ENCODE measurements at places on chromosomes 1 and 21.

GRCh38 chr1:85148524-85149250, 52.1 kb downstream of the SYDE2 start:
- no peak for DNase-seq

DNA sequence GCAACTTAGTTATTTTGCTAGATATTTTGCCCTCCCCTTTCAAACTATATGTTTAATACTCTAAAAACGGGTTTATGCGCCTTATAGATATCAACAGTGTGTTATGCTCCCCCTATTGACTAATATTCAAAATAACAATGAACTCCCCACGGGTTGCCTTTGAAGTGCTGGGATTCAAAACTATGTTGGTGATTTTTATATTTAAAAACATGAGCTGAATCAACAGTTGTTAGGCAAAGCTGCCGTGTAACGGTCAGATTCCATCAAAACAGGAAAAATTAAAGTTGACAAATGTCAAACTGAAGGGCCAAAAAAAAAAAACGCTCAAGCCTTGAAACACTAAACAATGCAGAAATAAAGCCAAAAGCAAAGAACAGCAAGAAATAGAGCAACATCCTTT, 2.5 kb downstream of the TGFBR3 start:
- peak; percentile 62 for DNase-seq

DNA sequence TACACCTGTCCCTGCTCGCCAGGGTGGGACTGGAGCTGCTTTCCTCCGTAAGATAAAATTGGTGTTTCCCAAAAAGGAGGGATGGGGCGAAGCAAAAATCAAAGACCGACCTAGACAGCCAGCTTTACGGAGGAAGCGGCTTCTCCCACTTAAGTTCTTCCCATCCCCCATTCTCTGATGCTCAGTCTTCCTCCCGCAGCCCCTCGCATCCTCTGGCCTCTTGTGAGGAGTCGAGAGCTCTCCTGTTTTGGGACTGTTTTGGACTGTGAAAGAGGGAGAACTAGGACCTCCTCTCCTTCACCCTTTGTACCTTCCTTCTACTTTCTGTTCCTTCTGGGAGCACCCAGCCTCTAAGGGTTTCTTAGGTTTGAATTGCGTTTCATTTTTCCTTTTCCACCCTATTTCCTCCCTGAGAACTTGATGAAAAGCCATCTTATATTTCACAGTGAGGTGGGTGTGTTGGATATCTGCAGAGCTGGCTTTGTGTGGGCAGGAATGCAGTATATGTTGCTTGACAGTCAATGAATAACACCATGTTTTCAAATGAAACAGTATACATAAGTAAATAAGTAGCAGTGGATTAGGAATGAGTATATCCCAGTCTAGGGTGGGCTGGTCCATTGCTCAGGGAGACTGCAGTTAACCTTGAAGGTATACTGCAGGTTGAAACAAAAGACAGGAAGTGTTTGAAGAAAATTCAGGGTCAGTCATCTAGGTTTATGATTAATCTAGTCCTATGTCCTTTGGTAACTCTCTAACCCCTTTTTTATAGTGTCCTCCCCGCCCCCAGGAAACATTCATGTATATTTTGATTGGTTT, 848 bp downstream of the CTTNBP2NL start:
- DNase-seq, result no peak

GRCh38 chr1:4045397-4046010, 145.4 kb upstream of the C1orf174 start:
- DNase-seq, result no peak

DNA sequence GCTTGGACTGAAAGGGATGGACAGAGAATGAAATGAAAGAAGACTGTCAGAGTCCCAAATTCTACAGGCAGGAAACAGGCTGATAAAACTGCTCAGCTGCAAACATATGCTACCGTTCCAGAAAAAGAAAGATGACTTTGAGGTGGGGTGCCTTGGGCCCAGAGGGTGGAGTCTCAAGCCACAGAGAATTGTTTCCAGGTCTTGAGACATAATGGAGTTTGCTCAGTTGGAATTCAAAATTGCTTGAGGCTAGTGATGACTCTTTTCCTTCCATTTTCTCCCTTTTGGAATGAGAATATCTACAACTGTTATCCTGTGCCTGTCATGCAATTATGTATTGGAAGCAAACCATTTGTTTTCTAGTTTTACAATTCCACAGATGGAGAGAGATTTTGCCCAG, 23.6 kb upstream of the PSEN2 start:
- DNase-seq, result no peak

DNA sequence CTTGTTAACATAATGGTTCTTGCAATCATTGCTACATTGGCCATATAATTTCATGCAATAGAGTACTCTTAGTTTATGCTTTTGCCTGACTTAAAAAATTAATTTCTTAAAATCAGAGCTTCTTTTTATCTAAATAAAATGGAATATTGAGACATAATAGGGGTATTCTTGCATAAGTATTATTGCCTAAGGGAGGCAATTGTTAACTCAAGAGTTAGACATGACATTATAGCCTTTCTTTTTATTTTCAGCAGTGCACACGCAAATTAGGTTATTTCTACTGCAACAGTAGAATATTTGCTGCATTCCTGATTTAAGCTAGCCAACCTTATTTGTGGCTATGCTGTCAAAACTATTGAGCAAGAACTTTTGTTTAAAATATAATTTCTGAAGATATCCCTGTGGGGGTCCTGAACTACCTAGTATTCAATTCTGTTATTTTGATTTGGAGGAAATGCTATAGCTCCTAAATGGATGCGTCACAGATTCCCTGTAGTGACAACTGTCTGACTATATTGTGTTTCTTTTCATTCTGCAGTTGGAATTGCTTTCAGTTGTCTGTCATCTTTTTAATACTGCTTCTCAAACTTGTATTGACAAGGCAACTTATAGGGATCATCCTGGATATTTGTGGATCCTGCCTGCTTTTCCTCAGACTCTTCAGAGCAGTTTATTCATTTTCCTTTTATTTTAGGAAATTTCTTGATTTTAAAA, 211.0 kb downstream of the PATJ start:
- no peak for DNase-seq

DNA sequence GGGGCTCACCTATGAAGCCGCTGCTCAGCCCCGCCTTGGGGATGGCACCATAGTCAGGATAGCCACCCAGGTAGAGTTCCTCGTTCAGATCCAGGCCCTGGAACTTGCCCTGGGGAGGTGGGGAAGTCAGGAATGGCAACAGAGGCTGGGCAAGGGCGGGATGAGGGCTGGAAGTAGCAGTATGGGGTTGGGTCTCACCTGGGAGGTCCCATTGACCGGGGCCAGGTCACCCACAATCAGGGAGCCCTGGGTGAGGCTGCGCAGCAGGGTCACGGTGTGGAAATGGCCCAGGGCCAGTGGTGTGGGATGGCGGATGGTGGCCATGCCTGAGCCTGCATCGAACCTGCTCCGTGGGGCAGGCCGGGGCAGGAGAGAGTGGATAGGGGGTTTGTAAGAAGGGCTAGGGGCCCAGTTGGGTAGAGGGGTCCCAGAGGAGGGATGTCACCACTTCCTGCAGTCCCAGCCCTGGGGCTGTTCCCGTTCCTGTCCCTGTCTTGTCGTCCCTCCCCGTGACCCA, 19.4 kb downstream of the LDLRAD2 start:
- no peak for DNase-seq

DNA sequence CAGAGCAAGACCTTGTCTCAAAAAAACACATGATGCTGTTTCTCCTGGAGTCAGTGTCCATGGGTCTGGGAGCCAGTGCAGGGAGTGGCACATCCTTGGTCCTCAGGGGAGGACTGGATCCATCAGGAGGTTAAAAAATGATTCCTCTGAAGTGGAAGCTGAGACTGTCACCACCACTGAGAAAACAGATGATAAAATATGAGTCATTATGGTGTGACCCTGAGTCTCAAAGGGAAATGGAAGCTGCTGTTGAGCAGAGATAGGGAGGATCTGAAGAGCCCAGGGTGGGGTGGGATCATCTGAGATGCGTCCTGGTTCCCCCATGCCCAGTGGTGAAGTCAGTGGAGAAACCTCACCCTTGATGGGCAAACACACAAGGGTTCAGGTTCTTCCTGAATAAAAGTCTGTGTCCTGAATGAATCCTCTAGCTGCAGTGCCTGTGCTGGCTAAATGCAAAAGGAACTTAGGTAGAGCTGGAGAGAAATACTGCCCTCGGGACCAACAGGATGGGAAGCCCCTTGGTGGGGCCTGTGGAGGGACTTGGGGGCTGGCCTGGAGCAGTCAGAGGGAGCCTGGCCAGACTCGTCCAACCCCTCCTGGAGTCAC, 61.6 kb upstream of the TENT5B start:
- DNase-seq, result no peak

DNA sequence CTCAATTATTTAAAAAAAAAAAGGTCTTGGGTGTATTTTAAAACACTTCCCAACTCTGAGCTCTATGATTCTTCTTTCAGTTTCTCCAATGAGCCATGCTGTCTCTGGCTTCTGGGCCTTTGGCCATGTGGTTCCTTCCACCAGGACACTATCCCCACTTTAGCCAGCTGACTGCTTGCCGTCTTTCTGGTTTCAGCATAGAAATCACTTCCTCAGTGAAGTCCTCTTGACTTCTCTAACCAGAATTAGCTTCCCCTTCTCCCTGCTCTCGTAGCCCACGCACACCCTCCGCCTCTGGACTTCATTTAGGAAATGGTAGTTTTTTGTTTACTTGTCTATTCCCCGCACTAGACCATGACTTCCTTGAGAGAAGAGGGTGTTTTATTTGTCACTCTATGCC, 1.1 kb upstream of the DIO1 start:
- DNase-seq, result no peak

DNA sequence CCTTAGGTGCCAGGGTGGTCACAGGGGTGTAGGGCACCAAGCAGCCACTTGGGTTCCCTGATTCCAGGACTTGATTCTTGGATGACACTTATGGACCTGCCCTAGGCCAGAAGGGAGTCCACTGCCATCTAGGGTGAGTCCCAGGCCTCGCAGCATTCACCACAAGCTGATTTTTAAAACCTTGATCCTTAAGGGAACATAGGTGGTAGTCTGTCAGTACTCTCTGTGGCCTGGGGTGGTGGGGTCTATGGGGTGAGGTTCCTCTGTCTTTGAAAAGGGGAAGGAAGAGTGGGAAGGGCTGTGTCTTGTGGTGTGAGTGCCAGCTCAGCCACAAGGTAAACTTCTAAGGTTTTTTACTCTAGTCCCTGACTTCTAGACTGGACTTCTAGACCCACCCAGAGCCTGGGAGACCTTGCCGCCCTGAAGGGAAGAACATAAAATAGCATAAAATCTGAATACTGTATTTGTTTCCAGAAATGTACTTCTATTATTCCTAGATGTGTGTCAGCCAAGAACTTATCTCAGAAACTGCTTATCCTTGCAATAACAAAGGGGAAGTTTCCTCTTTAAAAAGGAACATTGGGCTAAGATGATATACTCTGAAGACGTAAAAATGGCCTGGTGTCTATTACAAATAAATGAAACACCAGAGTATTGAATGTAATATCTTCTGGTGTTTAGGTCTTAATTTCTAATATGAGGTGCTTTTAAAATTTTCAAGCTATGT, 757.3 kb downstream of the LTN1 start:
- no peak for DNase-seq

- DNase-seq, result no peak
These were observed 34.3 kb downstream of the AMY1C start for GRCh38 chr1:103783944-103784377.

GRCh38 chr1:116493484-116494352, 77.1 kb downstream of the CD58 start:
- no peak for DNase-seq

DNA sequence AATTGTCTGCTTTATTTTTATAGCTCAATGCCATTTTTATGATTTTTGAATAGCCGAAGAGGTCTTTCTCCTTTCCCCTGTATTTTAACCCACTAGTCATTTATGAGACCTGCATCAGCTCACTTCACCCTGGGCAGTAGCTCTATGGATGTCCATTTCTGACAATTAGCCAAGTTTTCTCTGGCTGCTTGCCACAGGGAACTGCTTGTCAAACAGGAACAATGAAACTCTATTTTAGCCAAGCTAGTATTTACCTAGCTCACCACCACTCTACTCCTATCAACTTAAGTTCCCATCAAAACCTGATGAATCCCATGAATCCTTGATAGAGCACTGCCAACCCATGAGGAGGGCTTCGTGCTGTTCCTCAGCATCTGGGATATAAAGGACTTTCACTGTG, 406.7 kb downstream of the RWDD3 start:
- DNase-seq, result no peak

DNA sequence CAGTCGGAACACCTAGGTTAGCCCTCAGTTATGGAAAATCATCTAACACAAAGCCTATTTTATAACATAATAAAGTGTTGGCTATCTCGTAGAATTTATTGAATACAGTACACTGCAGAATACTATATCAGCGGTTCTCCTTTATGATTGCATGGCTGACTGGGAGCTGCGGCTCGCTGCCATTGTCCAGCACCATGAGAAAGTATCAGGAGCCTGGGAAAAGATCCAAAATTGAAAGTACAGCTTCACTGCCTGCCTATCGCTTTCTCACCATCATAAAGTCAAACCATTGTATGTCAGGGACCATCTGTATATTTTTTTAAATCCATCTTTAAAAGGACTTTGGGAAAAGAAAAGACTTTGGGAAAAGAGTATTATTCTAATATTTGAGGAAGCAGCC, 111.9 kb upstream of the RAVER2 start:
- no peak for DNase-seq

DNA sequence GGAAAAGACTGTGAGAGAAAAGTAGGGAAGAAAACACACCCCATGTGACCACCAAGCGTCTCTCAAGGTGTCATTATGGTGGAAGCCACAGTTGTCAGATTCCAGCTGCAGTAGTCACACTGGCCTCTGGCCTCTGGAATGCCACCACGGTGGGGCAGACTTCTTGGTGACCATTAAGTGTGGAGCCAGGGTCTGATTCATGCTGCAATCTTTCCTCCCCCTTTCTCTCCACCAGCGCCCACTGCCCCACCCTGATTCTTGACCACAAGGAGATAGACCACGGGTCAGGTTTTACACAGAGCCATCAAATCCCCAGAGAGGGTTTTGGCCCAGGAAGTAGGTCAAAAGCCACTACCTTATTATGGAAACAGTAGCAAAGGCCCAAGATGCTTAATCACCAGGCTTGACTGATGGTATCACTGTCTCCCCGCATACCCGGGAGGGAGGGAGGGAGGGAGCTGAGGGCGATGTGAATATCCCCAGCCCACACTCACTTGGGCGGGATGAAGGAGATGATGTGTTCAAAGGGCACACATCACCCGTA, 52.7 kb upstream of the GRHL3 start:
- no peak for DNase-seq

DNA sequence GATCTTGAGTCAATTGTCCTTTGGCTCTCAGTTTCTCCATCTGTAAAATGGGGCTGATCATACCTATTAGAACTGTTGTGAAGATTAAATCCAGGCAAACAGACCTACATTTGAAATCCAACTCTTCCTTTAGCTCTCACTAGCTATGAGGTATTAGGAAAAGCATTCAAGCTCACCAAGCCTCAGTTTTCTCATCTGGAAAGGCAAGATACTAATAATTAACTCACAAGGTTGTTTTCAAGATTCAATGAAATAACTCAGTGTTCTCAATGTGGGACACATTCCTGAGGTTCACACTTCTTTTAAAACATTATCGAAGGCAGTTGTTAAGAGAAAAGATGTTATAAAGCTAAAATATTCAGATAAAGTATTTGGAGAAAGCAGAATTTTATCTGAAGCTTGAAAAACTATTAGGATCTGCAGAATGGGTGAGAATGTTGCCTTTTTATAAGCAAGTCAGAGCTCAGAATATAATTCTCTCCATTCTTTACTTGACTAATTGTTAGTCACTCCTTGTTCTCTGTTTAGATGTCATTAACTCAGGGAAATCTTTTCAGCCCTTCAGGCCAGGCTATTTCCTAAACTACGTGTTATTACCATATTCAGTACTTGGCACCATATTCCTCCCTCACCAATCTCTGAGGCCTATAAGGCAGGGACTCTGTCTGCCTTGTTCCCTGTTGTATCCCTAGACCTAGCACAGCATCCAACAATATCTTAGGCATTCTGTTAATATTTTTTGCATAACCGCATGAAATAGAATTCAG, 72.0 kb upstream of the VAV3 start:
- DNase-seq, result no peak
